GM13977 (cell line): ENCODE measurements at places on chromosomes 4 and X.

GRCh38 chrX:29890004-29890403 lies 325.4 kb upstream of the MAGEB2 start:
- no peak for DNase-seq

- DNase-seq: peak; percentile 9
Measured at GRCh38 chr4:107034996-107035818, 906 bp downstream of the DKK2 start.

GRCh38 chr4:189497516-189497915 lies 443.2 kb upstream of the FRG1 start:
- no peak for DNase-seq

GRCh38 chr4:8152865-8153257 lies 5.8 kb downstream of the ABLIM2 start:
- no peak for DNase-seq

GRCh38 chr4:163613383-163613782 lies 118.9 kb downstream of the TMA16 start:
- DNase-seq: no peak

GRCh38 chr4:88630756-88631155 lies 38.5 kb downstream of the HERC3 start:
- no peak for DNase-seq

- DNase-seq: no peak
Measured at GRCh38 chr4:8618421-8618820, 25.9 kb downstream of the CPZ start.
